ENCODE measurements at places on chromosomes 2 and 18.

DNA sequence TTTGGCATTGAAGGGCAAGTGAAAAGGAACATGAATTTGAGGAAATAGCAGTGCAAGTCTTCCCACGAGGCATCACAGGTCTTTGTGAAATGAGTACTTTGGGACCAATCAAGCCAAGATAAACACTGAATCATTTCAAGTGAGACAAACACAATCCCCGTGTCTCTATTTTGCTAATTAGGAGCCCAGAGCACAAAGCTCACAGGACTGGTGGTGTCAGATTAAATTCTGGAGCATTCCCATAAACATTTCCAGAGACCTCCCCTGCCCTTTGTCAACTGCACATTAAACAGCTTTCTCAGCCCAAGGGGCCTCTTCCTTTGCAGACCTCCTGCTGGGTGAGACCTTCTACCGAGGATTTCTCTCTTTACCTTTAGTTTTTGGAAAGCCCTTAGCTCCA lies 50.7 kb downstream of the DAPL1 start:
- H3K36me3 ChIP-seq: no peaks in the 10 kb centered on the region
- no peak for DNase-seq
- peaks cover 55% of the 10 kb centered on the region for H3K4me1 ChIP-seq
- peaks cover 6% of the 10 kb centered on the region for H3K27me3 ChIP-seq
- no peak overlapping the region for H3K4me3 ChIP-seq

GRCh38 chr18:1037776-1038175 lies 133.1 kb downstream of the ADCYAP1 start:
- DNase-seq: no peak
- H3K4me3 ChIP-seq: no peak overlapping the region
- peaks cover 79% of the 10 kb centered on the region for H3K36me3 ChIP-seq
- no peaks in the 10 kb centered on the region for H3K27me3 ChIP-seq
- peak overlapping the region; percentile 50 for H3K27ac ChIP-seq

DNA sequence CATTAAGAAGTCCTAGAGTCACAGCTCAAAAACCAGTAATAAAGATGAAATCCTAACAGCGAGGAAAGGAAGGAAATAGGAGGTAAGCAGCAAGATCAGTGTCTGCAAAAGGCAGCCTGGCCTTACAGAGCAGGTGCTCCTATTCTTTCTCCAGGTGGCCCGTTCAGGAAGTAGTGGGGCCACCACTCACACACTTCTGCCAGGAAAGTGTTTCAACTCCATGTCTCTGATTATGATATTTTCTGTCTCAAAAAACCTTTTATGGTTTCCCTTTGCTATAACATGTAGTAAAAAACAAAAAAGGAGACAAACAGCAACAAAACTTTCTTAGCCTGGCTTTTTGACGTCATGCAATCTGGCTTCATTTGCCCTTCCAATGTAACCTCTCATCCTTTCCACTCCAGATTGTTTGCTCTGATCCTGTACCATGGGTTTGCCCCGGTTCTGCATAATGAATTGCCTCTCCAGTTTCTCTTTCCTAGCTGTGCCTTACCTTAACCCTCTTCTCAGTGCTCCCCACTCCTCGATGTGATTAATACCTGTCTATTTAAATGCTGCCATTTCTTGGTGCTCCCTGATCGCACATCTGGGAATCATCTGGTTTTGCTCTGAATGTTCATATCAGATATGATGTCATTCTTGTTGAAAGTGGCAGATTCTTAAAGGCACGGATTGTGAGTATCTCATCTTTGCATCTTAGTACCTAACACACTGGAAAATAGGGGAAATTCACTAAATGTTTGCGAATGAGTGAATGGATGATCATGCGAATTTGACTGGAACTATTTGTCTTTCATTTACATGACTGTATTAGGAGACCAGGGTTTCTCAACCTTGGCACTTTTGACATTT lies 50.6 kb upstream of the PTPRM start:
- peaks cover 30% of the 10 kb centered on the region for H3K4me1 ChIP-seq
- H3K4me3 ChIP-seq: no peak overlapping the region
- no peak overlapping the region for H3K27ac ChIP-seq
- DNase-seq: no peak

- H3K4me1 ChIP-seq: peaks cover 46% of the 10 kb centered on the region
- H3K4me3 ChIP-seq: no peak overlapping the region
- peaks cover 14% of the 10 kb centered on the region for H3K27me3 ChIP-seq
- no peak for DNase-seq
- no peaks in the 10 kb centered on the region for H3K36me3 ChIP-seq
Observed at GRCh38 chr2:101619191-101619591, 78.3 kb upstream of the MAP4K4 start.

GRCh38 chr2:215851082-215851481 lies 162.3 kb downstream of the MREG start:
- H3K36me3 ChIP-seq: peaks cover 6% of the 10 kb centered on the region
- H3K4me3 ChIP-seq: no peak overlapping the region
- peak overlapping the region; percentile 25 for H3K27ac ChIP-seq
- no peak for DNase-seq
